ENCODE measurements at places on chromosomes 7 and 10. TPM values are rescaled to one million over a fixed set of nuclear protein-coding genes. Genes with fewer than 3 reads are reported as not detected.

Gene PARD3
- total RNA-seq, result 23.5 TPM

Gene KEL
- total RNA-seq, result 2.7 TPM

Gene KCNIP2
- 0.85 TPM for total RNA-seq

Gene TRA2A
- 35.7 TPM for total RNA-seq

Gene TLX1
- 0.05 TPM for total RNA-seq

Gene MMP21
- total RNA-seq, result not detected

Gene ITGA8
- 1.3 TPM for total RNA-seq

Gene PTPN20
- 1.2 TPM for total RNA-seq

Gene ZNF365
- total RNA-seq, result 0.19 TPM

Gene ELMO1
- 22.5 TPM for total RNA-seq
